Left ventricle myocardium inferior (tissue), 1 donor: ENCODE measurements at places on chromosomes 11 and 22.

DNA sequence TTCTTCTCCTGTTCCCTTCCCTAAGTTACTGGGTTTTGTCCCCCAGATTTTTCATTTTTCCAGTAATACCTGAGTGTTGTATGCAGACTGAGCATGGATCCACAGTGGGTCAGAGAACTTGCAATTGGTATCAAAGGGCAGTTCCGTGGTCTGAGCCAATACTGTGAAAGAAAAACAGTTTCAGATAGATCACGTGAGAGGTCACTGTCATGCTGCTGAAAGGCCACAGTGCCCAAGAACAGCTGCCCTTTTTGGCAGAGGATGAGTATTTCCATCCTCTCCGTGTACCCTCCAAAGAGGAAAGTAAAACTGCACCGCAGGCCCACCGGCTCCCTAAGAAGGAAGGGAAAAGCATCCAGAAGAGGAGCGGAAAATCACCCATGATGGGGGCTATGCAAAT lies 73.0 kb upstream of the TBCEL start:
- no peak for DNase-seq

- no peak for DNase-seq
These were observed 157.1 kb downstream of the BLID start for GRCh38 chr11:121958971-121959325.

DNA sequence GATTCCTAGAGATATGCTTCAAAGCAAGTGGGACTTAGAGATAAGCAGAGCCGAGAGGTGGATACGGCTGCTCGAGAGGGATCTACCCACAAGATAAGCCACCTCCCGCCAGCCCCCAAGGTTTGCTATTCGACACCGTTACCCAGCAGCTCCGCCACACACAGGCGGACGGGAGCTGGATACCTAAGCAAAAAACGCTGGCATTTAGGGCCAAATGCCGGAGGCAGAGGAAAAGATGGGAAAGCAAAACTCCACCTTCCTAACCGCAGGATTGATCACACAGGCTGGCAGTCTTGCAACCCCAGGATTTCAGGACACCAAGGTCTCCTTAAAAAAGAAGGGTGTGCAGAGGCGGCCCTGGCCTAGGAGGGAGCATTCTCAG lies 709 bp downstream of the FTH1 start:
- no peak for DNase-seq

GRCh38 chr11:46725338-46726205 lies 6.6 kb downstream of the F2 start:
- DNase-seq = no peak

GRCh38 chr11:64444838-64445441 lies 86.0 kb downstream of the RPS6KA4 start:
- no peak for DNase-seq

- no peak for DNase-seq
These were observed 428.8 kb downstream of the DYNC2H1 start for GRCh38 chr11:103537904-103538502.

- peak; percentile 67 for DNase-seq
These were observed 41.0 kb upstream of the APLNR start for GRCh38 chr11:57277845-57278720.

- DNase-seq = no peak
These were observed 124.6 kb upstream of the B3GAT1 start for GRCh38 chr11:134536677-134537076.
